Activated CD8-positive, alpha-beta T cell treated with anti-CD3 and anti-CD28 coated beads, Interleukin-2, amount 10 ng/mL, durations not matched to agents 7 days and 5 days (primary cell): ENCODE measurements at places on chromosomes 7 and 10. TPM values are rescaled to one million over a fixed set of nuclear protein-coding genes. Genes with fewer than 3 reads are reported as not detected.

Gene OGDHL
- not detected for total RNA-seq

- H3K4me3 ChIP-seq: no peak overlapping the region
- H3K36me3 ChIP-seq: peaks cover 2% of the 10 kb centered on the region
- H3K27me3 ChIP-seq: no peaks in the 10 kb centered on the region
These were observed 99.8 kb downstream of the GSAP start for GRCh38 chr7:77316219-77316978.

GRCh38 chr7:127713758-127714157 lies 61.8 kb downstream of the SND1 start:
- H3K36me3 ChIP-seq: peaks cover 73% of the 10 kb centered on the region
- no peak overlapping the region for H3K27ac ChIP-seq
- H3K4me3 ChIP-seq: no peak overlapping the region
- no peaks in the 10 kb centered on the region for H3K27me3 ChIP-seq

Gene ASCC1
- total RNA-seq: 40.3 TPM

Gene RAB19
- 7.3 TPM for total RNA-seq

- H3K36me3 ChIP-seq: no peaks in the 10 kb centered on the region
- H3K4me3 ChIP-seq: no peak overlapping the region
- no peaks in the 10 kb centered on the region for H3K27me3 ChIP-seq
- DNase-seq: no peak
- H3K27ac ChIP-seq: no peak overlapping the region
These were observed 114.8 kb upstream of the NPY start for GRCh38 chr7:24169077-24169624.

Gene TBX20
- total RNA-seq: not detected

DNA sequence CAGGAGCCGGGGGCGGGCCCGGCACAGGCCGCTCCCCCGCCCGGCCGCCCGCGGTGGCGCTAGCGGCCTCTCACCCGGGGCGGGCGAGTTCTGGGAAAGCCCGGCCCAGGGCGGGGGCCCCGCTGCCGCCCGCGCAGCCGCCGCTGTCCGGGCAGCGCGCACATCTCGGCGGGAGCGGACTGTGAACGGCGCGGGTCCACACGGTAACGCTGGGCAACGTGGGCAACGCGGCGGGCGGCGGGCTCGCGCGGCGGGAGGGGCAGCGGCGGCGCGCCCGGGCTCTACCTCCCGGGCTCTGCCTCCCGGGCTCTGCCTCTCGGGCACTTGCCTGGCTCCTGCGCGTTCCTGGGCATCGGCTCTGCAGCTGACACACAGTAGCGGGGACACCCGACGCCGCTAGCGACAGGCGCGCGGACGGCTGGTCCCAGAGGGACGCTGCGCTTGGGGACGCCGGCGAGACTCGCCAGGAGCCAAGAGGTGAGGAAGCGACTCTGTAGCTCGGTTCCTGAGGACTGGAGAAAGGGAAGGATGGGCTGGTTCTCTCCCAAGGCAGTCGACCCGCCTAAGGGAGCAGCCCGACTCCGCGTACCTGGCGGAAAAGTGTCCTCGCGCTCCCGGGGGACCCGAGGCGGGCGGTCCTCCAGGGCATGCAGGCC lies at the start of gene PLCE1:
PLCE1 (plus strand) TSS at position 150 of the 656 bp plus-strand sequence. CDS start 37,116 bp downstream, outside the sequence.
- H3K27me3 ChIP-seq: peaks cover 47% of the 10 kb centered on the region
- no peak for DNase-seq
- peak within 1 kb of the TSS; percentile 12 for H3K4me3 ChIP-seq
- no peaks in the 10 kb centered on the region for H3K4me1 ChIP-seq
- no peak within 1 kb of the TSS for H3K27ac ChIP-seq
- peaks cover 2% of the 10 kb centered on the region for H3K36me3 ChIP-seq

Gene UNC5B
- total RNA-seq: not detected

Gene ZPBP
- not detected for total RNA-seq

DNA sequence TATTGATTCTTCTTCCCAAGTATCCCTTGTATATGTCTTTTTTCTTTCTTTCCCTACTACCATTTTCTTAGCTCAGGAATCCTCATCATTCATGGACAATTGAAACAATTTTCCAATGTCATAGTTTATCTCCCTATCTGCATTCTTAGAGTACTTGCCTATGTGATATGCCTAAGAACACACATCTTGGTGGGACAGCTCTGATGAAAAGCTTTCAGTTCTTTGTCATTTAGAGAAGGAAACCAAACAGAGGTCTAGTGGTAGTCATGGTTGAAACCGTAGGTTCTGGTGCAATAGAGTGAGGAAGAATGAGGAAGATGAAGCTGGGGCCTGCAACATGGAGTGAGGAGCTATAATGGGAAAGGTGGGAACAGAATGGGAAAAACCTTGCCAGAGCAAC lies 28.2 kb downstream of the TDRD1 start:
- H3K4me3 ChIP-seq: no peak overlapping the region
- H3K4me1 ChIP-seq: no peaks in the 10 kb centered on the region
- no peak for DNase-seq
- peaks cover 20% of the 10 kb centered on the region for H3K27me3 ChIP-seq
- H3K27ac ChIP-seq: no peak overlapping the region
- H3K36me3 ChIP-seq: no peaks in the 10 kb centered on the region

DNA sequence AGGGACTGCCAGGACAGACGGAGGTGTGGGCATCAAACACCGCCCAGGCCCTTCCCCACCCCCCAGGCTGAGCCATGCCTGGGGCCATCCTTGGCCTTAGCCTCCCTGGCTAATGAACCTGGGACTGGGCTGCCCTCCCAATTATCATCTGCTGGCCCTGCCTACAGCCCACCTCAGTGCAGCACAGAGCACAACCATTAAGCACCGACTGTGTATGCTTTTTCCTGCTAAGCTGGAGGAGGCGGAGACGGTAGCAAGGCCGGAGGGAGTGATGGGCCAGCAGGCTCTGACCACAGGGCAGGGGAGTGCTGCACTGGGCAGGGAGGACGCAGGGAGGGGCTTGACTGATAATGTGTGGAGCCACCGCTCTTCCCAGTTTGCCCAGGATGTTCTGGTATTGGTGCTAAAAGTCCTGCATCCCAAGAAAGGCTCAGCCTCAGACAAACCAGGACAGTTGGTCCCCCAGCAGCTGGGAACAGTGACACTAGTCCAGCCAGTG lies 72.0 kb downstream of the C10orf143 start:
- H3K4me3 ChIP-seq: no peak overlapping the region
- H3K27ac ChIP-seq: no peak overlapping the region
- DNase-seq: no peak
- H3K27me3 ChIP-seq: peaks cover 7% of the 10 kb centered on the region

DNA sequence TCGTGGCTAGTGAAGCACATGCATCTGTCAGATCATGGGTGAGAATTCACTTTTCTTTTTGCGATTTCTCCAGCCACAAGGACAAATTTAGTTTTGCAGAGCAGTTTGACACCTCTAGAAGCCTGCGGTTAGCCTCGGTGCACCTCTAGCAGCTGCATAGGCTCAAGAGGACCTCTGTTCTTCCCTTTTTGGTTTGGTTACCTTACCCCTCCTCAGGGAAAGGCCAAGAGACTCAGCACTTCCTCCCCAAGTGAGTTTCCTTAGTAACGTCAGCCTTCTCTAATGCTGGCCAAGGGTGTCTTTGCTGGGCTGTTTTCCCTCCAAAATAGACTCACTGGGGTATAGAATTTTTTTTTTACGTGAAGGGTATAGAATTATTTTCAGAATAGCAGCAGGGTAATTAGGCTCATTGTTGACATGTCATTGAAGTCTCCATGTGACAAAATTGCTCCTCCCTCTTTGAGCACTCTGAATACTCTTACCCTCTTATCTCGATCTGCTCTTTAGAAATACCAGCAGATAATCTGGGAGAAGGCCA lies 97.8 kb downstream of the AUTS2 start:
- H3K27me3 ChIP-seq: peaks cover 5% of the 10 kb centered on the region
- H3K4me3 ChIP-seq: peak overlapping the region; percentile 10
- DNase-seq: peak; percentile 37
- H3K36me3 ChIP-seq: no peaks in the 10 kb centered on the region
- peak overlapping the region; percentile 58 for H3K27ac ChIP-seq

Gene NAT16
- total RNA-seq: not detected

Gene CALY
- total RNA-seq: not detected

- peaks cover 44% of the 10 kb centered on the region for H3K4me1 ChIP-seq
- no peak overlapping the region for H3K4me3 ChIP-seq
- peaks cover 17% of the 10 kb centered on the region for H3K27me3 ChIP-seq
- no peaks in the 10 kb centered on the region for H3K36me3 ChIP-seq
These were observed 93.9 kb downstream of the RBM20 start for GRCh38 chr10:110737886-110738634.

GRCh38 chr10:7040681-7041080 lies 370.2 kb downstream of the SFMBT2 start:
- no peak for DNase-seq
- no peak overlapping the region for H3K4me3 ChIP-seq
- H3K4me1 ChIP-seq: peaks cover 47% of the 10 kb centered on the region
- H3K36me3 ChIP-seq: peaks cover 8% of the 10 kb centered on the region
- peaks cover 10% of the 10 kb centered on the region for H3K27me3 ChIP-seq

DNA sequence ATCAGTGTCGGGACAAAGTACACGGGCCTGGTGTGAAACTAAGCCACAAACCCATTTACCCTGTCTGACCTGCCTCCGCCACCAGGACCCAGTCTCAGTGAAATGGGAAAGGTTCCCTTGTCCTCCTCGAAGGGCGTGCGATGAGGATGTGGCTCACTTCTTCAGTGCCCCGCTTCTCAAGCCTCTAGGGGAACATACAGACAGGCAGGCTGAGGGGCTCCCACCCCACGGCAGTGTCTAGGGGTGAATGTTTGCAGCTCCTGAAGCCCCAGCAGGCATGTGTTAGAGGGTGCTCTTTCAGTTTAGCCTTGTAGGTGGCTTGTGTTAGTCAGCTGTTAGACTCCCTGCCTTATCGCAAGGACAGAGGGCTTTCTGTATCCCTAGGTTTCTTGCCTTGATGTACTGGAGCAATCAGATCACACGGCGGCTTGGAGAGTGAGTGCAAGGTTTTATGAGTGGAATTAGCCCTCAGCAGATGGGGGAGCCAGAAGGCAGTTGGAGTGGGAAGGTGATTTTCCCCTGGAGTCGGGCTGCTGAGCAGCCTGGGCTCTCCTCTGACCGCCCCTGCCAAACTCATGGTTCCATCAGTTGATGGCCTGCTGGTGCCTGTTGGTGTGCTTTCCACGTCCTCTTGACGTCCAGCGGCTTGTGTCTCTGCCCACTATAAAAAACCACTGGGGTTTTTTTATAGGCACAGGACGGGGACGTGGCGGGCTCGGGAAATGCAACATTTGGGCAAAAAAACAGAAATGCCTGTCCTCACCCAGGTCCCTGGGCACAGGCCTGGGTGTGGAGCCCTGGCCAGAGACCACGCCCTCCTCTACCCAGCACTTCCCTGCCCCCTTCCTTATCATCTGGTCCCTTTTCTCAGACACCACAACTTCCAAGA lies 759 bp downstream of the NUDT1 start:
- H3K36me3 ChIP-seq: peaks cover 31% of the 10 kb centered on the region
- peak overlapping the region; percentile 95 for H3K4me3 ChIP-seq
- H3K27me3 ChIP-seq: no peaks in the 10 kb centered on the region
- H3K27ac ChIP-seq: peak overlapping the region; percentile 96

- peaks cover 4% of the 10 kb centered on the region for H3K27me3 ChIP-seq
- DNase-seq: no peak
- H3K4me1 ChIP-seq: peaks cover 10% of the 10 kb centered on the region
- no peak overlapping the region for H3K27ac ChIP-seq
- no peak overlapping the region for H3K4me3 ChIP-seq
These were observed 36.0 kb downstream of the RHOBTB1 start for GRCh38 chr10:60908031-60908430.

GRCh38 chr7:5396999-5397663 lies 26.5 kb downstream of the TNRC18 start:
- peak; percentile 93 for DNase-seq
- H3K27me3 ChIP-seq: no peaks in the 10 kb centered on the region
- H3K4me3 ChIP-seq: peak overlapping the region; percentile 85
- H3K27ac ChIP-seq: peak overlapping the region; percentile 96
- H3K4me1 ChIP-seq: peaks cover 44% of the 10 kb centered on the region

- peak overlapping the region; percentile 49 for H3K4me3 ChIP-seq
- H3K27me3 ChIP-seq: no peaks in the 10 kb centered on the region
- H3K36me3 ChIP-seq: peaks cover 39% of the 10 kb centered on the region
- no peak for DNase-seq
- peaks cover 89% of the 10 kb centered on the region for H3K4me1 ChIP-seq
These were observed 5.8 kb downstream of the ITPRIP start for GRCh38 chr10:104332243-104333031.

- no peak overlapping the region for H3K4me3 ChIP-seq
- peaks cover 19% of the 10 kb centered on the region for H3K27me3 ChIP-seq
- H3K36me3 ChIP-seq: no peaks in the 10 kb centered on the region
- no peak overlapping the region for H3K27ac ChIP-seq
These were observed 111.0 kb downstream of the HTR7 start for GRCh38 chr10:90746829-90747228.

DNA sequence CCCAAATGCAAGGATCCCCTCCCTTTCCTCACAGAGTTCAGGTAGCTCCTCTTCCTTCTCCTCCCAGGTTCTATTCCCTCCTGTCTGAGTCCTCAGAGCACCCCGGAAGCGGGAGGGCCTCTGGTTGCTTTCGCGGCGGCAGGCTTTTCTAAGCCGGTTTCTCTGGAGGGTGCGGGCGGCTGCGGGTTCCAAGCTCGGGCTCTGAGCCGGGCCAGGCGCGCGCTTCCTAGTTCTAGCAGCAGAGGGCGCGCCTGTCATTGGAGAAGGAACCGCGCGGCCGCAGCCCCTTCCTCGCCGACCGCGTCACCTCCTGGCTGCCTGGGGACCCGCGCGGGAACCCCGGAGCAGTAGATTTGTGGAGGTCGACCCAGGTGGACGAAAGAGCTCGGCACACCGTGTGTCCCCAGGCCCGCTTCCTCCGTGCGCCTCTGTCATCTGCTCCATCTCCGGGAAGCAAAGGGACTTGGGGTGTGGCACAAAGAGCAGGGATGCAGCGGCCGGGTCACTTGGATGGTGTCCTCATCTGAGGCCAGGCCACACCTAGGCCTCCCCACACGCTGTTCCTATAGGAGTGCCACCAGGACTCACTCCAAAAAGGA lies 389.0 kb upstream of the PODXL start:
- no peaks in the 10 kb centered on the region for H3K36me3 ChIP-seq
- no peak overlapping the region for H3K27ac ChIP-seq
- H3K4me1 ChIP-seq: no peaks in the 10 kb centered on the region
- peak; percentile 60 for DNase-seq
- no peak overlapping the region for H3K4me3 ChIP-seq

DNA sequence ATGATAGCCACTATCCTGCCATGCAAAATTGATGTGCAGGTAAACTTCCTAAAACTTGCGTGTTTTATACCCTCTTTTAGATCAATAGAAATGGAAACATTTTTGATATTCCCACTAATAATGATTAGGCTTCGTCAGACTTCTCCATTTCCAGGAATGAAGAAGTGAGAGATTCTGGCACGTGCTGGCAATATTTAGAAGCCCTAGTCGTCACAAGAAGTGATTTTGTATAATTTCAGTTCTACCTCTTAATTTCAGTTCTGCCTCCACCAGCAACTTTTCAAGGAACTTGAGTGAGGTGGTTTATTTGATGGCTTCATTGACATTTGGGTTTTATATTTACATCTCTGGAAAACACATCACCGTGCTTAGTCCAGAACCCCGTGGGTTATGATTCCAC lies 61.9 kb downstream of the MRC1 start:
- H3K27ac ChIP-seq: no peak overlapping the region
- no peaks in the 10 kb centered on the region for H3K4me1 ChIP-seq
- H3K4me3 ChIP-seq: no peak overlapping the region
- DNase-seq: no peak
- H3K27me3 ChIP-seq: no peaks in the 10 kb centered on the region
- H3K36me3 ChIP-seq: no peaks in the 10 kb centered on the region
